ENCODE measurements at places on chromosomes 2 and 18.

GRCh38 chr2:111712361-111712760, 171.6 kb downstream of the ANAPC1 start:
- no peak for DNase-seq

- DNase-seq: peak; percentile 59
These were observed 642 bp upstream of the SRSF7 start for GRCh38 chr2:38751596-38752410.

DNA sequence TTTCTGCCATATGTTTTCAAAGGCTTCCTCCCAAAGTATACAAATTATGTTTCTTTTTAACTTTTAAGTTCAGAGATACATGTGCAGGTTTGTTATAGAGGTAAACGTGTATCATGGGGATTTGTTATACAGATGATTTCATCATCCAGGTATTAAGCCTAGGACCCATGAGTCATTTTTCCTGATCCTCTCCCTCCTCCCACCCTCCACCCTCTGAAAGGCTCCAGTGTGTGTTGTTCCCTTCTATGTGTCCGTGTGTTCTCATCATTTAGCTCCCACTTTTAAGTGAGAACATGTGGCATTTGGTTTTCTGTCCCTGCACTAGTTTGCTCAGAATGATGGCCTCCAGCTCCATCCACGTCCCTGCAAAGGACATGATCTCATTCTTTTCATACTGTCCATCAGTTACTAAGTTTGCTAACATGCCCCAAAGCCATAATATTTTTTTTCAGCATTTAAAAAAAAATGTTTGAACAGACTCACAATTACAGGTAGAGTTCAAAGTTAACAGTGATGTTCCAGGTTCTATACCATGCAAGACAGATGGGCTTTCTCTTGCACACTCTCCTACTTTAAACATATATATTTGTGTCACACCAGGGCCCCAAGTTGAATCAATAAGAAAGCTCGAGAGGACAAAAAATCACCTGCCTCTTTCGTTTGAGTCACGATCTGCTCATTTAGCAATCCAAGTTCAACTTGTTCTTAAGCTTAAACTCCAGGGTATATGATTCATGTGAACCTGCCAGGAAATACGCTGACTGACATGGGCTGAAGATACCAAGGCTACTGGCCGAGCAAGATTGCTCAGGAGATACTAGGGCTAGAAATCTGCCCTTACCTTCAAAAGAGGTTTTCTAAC, 77.6 kb downstream of the AP1S3 start:
- DNase-seq: no peak

- no peak for DNase-seq
These were observed 271.4 kb downstream of the TCF4 start for GRCh38 chr18:55316486-55317184.

- no peak for DNase-seq
These were observed 2.9 kb downstream of the C1QL2 start for GRCh38 chr2:119155633-119156032.

- DNase-seq: no peak
These were observed 81.4 kb upstream of the CABLES1 start for GRCh38 chr18:23053776-23054457.

- DNase-seq: no peak
These were observed 1.4 kb upstream of the FAM161A start for GRCh38 chr2:61855318-61855613.

All from NCI-H2081 (cell line).